Stimulated activated CD8-positive, alpha-beta memory T cell treated with anti-CD3 and anti-CD28 coated beads, Interleukin-7, amount 100 ng/mL, for 4 hours (primary cell): ENCODE measurements at places on chromosomes 4 and X.

GRCh38 chr4:114752391-114753165 is 154.0 kb downstream of the UGT8 start:
- DNase-seq, result no peak

DNA sequence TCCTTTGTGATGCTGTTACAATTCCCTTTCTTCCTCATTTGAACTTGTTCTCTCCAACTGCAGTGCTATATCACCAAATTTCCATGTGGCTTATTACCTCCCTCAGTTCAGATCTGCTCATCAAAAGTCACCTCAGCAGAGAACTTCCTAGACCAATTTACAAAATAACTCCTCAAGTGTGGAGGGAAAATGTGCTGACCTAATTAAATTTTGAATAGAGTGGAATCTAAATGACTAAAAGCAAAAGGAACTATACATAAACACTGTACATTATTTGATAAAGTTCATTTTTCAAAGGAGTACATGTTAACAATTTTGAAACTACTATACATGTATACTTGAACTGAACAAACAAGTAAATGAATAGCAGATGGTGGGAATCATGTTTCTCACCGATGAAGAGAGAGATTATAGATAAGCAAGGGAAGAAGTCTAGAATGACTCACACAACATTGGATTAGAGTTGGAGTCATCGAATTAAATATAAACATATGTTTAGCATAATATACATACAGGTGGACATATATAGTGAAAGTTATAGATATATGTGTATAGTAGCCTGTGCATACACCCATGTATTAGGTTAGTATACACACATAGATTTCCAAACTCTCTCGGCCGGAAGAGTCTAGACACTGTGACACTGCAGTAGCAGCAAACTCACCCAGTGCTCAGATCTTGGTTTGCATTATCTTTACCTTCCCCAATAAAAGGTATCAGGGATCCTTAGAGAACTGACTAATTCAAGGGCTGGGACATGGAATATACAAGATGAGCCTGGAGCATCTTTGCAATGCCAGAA is 318.7 kb downstream of the PCDH18 start:
- no peak for DNase-seq

DNA sequence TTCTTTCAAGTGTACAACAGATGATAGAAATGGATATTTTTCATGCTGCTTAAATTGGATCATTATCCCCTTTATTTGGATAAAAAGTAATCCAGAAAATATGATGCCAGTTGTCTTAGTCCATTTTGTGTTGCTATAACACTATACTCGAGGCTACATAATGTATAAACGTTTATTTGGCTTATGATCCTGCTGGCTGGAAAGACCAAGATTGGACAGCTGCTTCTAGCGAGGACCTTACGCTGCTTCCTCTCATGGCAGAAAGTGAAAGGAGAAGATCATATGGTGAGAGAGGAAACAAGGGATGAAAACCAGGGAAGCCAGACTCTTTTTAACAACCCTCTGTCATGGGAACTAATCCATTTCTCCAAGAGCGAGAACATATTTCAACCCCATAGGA is 102.7 kb downstream of the TRAM1L1 start:
- DNase-seq, result no peak

GRCh38 chrX:101370888-101371504 is 15.0 kb downstream of the BTK start:
- no peak for DNase-seq

- no peak for DNase-seq
These were observed 95.8 kb downstream of the SH3KBP1 start for GRCh38 chrX:19791562-19791961.

- DNase-seq, result no peak
These were observed 31.0 kb upstream of the TLR3 start for GRCh38 chr4:186037692-186038658.

DNA sequence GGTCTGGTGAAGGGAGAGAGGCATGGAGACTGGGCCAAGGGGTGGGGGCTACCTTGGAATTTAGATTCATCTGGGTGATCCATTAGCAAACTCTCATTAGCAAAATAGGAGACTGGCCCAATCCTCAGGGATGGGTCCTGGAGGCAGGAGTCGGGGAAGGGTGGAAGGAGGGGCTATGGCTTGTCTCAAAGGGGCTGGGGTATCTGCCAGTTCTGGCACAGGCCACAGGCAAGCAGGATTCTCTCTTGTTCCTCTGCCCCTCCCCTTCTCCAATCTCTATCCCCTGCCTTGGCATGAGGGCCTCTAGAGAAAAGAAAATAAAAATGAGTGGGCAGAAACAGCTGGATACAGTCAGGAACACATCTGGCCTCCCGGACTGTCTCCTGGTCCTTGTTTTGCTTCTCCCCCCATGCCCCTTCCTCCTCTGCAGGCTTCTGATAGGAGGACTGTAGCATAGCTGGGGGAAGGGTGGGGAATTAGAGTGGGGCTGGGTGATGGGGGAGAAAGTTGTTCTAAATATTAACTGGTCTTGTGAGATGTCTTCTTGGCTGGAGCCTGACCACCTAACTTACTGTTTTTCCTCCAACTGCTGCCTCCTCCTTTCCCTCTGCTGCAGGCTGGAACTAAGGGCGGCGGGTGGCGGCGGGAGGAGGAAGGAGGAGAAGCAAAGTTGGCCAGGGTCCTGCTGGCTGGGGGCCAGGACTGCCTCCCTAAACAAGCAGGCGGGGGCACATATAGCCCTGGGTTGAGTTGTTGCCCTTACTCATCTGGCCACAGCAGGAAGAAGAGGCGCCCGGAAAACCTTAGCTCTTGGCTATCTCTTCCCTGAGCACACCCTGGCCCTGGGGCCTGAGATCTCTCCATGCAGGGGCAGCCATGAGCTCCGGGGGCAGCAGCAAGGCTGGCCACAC is 53.3 kb upstream of the LAS1L start:
- no peak for DNase-seq

DNA sequence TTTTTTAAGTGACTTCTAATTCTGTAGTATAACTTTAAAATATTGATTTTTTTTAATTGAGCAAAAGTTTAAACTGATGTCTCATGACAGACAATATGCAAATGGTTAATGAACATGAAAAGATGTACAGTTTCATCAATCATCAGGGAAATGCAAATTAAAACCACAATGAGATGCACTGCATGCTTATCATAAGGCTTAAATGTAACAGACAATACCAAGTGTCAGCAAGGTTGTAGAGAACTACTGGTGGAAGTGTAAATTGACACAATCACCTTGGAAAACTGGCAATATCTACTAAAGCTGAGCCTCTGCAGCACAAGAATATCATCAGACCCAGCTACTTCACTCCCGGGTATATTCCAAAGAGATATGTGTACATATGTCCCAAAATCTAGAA is 70.2 kb upstream of the DAPP1 start:
- DNase-seq, result no peak

GRCh38 chr4:74969507-74970474 is 36.9 kb downstream of the PARM1 start:
- no peak for DNase-seq

DNA sequence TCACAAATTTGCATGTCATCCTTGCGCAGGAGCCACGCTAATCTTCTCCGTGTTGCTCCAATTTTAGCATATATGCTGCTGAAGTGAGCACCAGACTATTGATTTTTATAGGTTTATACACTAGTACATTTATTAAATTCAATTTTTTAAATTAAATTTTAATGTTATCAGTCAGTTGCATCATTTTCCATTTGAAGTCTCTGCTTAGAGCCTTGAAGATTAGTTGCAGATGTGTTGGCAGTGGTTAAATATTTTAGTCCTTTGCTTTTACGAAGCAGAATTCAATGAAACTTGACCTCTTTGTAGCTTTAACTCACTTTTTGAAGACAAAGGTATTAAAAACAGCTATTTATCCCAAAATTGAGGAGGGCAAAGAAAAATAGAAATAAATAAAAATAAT is 16.5 kb downstream of the TRAPPC11 start:
- no peak for DNase-seq

- no peak for DNase-seq
These were observed 184.7 kb upstream of the ZCCHC13 start for GRCh38 chrX:74119016-74119910.

GRCh38 chr4:178693816-178694215 is 1251.6 kb upstream of the AGA start:
- no peak for DNase-seq

DNA sequence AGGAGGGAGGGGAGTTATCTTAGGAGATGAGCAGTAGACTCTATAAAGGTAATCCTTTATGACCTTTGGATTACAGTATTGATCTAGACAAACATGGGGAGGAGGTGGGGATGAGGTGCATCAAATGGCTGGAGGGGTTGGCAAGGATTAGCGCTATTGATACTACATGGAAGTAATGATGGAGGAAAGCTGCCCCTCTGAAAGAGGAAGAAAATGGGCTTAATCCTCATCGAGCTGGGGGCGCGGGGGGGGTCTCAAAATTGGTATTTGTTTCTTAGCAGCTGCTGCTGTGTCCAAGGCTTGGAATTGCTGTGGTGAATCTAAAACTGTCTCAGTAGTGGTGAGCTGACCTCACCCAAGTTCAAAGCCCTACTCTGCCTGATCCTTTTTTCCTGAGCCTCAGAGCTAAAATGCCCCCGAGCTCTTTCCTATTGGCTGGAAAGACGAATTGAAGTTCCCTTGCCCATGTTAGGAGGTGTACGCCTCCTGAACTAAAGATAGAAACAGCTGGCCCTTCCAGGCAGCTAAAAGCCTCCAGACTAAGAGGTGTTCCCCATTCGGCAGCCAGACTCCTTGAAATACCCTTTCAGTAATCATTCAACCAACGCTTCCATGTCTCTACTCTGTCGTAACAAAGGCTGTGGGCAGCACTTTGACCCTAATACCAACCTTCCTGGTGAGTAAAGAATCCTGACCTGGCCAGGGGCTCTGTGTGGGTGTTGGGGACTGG is at the start of gene ITGB1BP2:
TSS of gene ITGB1BP2 (plus strand) at position 556 of the 730 bp plus-strand sequence. CDS start at position 613, 57 bp downstream.
- DNase-seq, result no peak

- DNase-seq, result no peak
These were observed at the start of gene SLC4A4 for GRCh38 chr4:71338846-71339593. Gene SLC4A4 (plus strand): TSS chr4:71339020.

DNA sequence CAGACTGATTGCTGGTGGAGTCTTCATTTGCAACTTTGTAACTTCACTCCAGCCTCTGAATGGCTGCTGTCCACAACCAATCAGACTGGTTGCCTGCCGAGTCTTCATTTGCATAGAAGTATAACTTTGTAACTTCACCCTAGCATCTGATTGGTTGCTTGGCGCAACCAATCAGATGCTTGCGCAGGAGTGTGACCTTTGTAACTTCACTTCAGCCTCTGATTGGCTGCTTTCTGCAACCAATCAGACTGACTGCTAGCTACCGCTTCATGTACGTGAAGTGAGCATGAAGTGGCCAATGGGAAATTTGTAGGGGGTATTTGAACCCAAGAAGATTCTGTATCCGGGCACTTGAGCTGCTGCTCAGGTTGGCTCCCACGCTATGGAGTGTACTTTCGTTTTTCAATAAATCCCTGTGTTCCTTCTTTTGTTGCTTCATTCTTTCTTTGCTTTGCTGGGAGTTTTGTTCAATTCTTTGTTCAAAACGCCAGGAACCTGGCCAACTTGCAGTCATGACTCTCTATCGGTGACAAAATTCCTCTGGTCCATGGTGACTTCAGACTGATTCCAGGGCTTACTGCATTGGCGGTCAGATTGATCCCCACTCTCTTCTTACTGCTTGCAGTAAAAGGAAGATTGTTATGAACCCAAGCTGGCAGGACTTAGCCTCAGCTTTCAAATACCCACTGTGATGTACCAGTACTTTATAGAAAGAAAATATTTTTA is 46.4 kb upstream of the FGG start:
- DNase-seq, result no peak

GRCh38 chr4:4693258-4693657 is 151.4 kb upstream of the STX18 start:
- no peak for DNase-seq

DNA sequence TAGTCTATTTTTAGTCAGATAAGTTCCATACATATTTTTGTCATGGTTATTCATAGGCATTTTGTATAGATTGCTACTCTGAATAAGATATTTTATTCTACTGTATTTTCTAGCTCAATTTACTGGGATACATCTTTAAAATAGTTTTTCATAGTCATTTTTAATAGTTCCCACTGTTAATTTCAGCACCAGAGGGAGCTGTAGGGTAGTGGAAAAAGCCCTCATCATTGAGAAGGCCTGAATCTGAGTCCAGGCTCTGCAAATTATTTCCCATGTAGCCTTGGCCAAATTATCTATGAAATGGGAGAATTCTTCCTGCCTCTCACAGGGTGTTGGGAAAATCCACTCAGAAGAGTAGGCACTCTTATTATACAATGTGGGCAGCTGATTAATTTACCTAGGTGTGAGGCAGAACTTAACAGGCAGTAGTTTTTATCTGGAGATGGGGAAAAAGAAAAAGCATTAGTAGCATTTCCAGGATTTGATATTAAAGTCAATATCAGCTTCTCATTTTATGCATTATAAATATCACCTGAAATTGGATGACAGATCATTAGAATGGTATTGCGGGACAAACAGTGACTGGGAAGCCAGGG is 102.9 kb upstream of the PAQR3 start:
- no peak for DNase-seq

GRCh38 chr4:143391895-143392294 is 55.2 kb downstream of the GAB1 start:
- no peak for DNase-seq

DNA sequence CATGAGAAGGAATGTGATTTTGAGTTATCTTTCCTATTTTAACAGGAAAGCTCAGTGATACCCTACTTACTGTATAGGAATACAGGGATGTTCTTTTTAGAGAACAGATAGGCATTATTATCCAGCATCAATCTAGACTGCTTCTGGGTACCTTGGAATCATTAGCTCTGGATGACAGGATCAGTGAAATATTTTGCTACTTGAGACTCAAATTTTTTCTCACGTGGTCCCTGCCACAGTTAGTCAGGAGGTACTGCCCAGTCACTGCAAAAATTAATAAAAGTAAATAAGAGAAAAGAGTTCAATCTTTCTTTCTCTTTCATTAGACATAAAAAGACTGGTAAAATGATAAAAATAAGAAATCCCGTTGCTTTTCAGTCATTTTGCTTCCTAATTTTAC is 5.5 kb downstream of the ZNF827 start:
- no peak for DNase-seq

- no peak for DNase-seq
These were observed 2250.0 kb upstream of the AGA start for GRCh38 chr4:179692222-179692621.

DNA sequence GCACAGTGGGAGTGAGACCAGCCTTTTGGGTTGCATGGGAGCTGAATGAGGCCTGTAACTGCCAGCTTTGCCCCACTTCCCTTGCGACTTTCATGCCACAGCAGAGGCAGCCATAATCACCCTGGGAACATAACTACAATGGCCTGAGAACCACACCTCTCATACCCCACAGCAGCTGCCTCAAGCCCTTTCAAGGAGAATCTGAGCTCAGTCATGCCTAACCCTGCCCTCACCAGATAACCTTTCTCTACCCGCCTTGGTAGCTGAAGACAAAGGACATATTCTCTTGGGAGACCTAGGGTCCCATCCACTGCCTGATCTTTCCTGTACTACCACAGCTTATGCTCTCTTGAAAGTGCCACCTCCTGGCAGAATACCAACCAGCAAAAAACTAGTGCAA is 599.9 kb upstream of the IGFBP7 start:
- no peak for DNase-seq

DNA sequence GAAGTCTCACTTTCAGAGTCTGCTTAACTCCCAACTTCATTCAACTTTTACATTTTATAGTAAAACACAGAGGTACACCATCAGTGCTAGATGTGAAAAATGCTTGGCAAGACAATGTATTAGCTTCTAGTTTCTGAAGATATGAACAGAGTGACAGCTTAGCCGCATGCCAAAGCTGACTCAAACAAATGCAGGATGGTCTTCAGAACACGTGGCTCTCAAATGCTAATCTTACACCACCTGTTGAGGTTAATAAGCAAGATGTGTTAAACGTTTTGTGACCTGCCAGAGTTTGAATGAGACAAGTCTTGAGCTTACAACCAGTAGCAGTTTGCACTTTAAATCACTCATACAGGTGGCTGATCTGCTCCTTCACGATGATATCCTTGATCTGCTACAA is 18.9 kb upstream of the GPM6B start:
- DNase-seq, result no peak
